GM06990 (cell line): ENCODE measurements at places on chromosomes 1 and 21.

DNA sequence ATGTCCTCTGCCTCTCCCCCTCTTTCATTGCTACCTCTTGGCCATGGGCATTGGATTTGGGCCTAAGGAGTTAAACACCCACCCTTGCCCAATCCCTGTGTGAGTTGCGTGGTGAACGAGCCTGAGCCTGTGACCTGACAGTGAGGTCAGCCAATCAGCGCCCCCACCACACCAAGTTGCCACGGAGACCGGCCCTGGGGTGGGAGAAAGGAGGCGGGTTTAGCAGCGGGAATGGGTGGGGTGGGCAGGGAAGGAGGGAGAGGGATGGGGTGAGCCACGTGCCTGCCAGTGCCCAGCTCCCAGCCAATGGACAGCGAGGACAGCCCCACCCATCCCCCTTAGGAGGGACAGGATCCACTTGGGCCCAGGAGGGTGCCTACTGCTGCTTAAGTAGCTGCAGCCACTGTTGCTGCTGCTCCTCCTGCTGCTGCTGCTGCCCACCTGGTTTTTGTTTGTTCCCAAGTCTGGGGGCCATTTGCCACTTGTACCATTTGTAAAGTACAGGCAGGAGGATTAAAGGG, 9.5 kb downstream of the ZBTB7B start:
- DNase-seq: no peak

GRCh38 chr1:43129426-43129825, 42.7 kb downstream of the EBNA1BP2 start:
- DNase-seq: no peak

- DNase-seq: peak; percentile 87
These were observed at the start of gene COA7 for GRCh38 chr1:52697795-52698674. COA7 (minus strand) TSS chr1:52698347; CDS start chr1:52698326, 21 bp downstream.

DNA sequence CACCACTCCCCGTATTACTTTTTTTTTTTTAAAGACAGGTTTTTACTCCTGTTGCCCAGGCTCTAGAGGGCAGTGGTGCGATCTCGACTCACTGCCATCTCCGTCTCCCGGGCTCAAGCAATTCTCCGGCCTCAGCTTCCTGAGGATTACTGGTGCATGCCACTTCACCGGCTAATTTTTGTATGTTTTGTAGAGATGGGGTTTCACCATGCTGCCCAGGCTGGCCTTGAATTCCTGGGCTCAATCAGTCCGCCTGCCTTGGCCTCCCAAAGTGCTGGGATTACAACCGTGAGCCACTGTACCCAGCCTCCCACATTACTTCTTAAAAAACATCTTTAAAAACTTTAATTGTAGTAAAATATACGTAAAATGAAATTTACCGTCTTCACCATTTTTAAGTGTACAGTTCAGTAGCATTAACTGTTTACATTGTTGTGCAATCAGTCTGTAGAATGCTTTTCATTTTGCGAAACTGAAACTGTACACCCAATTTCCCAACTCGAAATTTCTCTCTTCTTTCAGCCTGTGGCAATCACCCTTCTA, 77.0 kb downstream of the ZMYM4 start:
- no peak for DNase-seq

DNA sequence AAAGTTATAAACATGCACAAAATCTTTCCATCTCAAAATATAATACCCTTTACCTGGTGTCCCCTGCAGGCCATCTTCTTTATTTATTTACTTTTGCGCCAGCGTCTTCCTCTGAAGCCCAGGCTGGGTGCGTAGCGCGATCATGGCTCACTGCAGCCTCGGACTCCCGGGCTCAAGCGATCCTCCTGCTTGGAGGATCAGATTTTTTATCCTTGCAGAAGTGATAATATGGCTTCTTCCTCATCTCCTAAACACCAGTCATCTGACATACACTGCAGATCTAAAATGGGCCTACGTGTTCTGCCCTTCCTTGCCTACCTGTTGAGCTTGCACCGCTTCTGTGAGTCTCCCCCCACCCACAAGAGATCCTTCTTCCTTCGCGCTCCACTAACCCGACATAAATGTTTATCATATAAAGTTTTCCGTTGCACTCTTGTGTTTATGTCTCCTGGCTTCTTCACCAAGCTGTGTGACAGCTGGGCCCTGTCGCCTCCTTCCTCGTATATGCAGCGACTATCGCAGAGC, 506 bp upstream of the SRP9 start:
- DNase-seq: no peak

- no peak for DNase-seq
These were observed 1.7 kb downstream of the ADSS2 start for GRCh38 chr1:244449936-244450508.

GRCh38 chr1:47967864-47968555, 29.2 kb downstream of the TRABD2B start:
- DNase-seq: no peak

DNA sequence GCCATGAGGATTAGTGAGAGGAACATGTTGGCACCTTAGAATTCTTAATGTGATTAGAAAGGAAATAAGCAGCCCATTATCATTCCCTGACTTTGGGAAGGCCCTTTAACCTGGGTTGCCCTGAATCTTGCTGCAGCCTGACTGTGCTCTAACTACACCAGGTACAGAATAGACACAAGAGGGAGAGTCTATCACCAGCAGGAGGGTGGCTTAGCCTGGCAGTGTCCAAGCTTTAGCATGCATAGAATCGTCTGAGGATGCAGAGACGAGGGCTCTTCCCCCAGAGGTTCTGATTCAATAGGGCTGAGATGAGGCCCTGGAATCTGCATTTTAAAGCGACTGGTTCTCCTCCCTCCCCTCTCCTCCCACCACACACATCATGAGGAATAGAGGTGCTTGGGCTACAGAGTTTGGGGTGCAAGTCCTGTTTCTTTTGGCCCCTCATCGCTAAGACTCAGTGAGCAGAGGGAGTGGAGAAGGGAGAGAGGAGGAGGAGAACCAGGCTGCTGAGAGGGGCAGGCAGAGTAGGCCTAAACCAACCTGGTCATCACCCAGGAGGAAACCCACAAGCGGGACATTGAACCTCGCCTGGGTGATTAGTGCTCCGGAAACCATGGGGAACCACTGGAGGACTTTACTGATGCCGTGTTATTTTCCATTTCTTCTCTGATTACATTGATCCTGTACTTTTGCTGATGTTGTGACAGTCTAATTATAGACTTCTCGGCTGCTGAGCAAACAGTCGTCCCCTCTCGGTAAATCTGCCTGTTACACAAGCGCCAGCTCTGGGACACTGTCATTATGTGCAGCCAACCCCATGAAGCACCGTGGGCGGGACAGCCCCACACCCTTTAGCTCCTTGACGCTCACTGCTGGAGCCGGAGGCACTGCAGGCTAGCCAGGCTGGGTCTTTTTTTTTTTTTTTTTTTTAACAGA, 6.3 kb upstream of the TENT5C start:
- no peak for DNase-seq

DNA sequence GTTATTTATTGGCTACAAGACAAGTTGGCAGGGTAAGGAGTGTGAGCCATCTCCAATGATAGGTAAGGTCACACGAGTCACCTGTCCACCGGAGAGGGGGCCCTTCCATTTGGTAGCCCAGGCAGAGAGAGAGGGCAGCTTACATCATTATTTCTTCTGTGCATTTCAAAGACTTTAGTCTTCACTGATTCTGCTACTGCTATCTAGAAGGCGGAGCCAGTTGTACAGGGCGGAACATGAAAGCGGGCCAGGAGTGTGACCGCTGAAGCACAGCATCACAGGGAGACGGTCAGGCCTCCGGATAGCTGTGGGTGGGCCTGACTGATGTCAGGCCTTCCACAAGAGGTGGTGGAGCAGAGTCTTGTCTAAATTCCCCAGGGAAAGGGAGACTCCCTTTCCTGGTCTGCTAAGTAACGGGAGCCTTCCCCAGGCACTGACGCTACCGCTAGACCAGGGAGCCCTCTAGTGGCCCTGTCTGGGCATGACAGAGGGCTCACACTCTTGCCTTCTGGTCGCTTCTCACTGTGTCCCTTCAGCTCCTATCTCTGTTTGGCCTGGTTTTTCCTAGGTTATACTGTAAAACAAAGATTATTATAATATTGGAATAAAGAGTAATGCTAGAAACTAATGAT, 36.7 kb downstream of the ZNF695 start:
- peak; percentile 21 for DNase-seq

DNA sequence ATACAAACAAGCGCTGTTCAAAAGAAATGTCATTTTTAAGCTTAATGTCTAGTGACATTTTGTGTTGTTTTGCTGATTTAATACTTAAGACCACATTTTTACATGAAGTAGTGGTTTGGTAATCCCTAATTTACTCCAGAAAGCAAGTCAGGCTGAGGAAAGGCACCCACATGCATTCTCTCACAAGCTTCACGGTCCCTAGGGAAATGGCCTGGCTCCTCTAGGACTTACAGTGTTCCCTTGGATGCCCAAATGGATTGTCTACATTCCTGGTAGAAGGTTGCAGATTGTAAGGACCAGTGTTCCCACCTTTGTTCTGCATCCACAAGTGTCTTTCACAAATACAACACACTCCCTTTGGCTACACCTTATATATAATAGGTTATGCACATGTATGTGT, 9.5 kb downstream of the GPSM2 start:
- DNase-seq: no peak

GRCh38 chr1:76177615-76178014, 103.1 kb downstream of the ST6GALNAC3 start:
- DNase-seq: no peak

DNA sequence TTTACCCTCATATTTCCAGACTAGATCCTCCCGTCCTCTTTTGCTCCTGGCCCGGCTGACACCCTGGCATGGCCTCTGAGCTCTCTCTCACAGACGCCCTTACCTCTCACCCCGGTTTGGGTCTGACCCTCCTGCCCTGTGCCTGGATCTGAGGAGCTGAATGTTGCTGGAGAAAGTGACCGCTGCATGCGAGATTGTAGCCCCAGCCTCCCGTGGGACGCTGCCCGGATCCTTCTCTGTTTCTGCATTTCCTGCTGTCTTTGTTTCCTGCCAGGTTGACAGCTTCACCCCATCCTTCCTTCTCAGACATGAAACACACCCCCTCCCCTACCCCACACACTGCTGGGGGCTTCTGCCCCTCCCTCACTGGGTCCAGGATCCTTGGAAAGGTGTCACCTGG, 9.5 kb downstream of the FAM131C start:
- DNase-seq: no peak

GRCh38 chr1:41709873-41710272, 208.8 kb downstream of the HIVEP3 start:
- no peak for DNase-seq

DNA sequence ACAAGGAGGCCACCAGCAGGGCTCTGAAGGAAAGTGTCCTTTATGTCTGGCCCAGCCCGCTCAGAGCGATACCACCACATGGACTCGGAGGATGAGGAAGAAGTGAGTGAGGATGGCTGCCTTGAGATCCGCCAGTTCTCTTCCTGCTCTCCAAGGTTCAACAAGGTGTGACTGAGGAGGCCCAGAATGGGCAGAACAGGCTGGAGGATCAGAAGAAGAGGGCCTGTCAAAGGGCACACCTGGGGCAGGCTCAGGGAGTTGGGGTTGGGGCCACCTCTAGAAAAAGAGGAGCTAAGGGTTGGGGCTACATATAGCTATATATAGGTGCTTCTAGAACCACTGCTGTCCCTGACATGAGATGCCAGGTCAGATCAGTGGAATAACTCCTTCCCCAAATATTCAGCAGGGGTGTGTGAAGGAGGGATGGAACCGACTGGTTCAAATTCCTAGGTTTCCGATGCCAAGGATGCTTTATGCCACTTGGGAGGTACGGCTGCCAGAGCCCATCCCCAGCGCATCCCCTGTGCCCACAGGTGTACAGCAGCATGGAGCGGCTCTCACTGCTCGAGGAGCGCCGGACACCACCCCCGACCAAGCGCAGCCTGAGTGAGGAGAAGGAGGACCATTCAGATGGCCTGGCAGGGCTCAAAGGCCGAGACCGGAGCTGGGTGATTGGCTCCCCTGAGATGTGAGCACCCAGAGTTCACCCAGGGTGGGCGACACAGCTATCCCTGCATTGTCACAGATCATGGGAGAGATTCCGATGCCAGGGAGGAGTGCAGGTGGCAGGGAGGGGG, 102.2 kb downstream of the PIK3R3 start:
- DNase-seq: no peak

DNA sequence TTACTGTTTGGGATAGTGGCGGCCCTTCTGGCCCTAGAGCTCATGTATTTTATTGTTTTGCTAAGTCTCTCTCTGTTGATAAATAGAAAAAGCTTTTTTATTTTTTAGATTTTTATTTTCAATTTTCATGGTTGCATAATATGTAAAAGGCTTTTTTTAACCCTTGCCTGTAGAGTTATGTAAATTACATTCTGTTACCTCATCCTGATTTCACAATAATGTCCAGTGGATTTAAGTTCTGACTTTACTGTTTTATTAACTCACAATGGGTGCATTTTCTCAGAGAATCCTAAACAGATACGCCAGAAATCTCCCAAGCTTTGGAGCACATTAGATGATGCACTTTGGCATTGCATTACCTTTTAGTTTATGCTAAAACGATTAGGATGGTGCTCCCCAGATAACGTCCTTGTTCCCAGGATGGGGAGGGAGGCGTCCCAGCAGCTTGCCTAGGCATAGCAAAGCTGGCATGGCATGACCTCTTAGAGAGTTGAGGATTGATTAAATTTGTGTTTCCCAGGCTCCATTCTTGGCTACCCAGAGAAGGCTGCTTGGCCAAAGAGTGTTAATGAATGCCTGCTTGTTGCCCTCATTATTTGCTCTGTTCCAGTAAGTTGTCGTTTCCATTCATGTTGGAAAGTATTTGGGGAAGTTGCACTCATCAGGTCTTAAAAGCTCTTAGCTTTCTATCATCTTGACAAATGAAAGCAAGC, 17.1 kb downstream of the UTP25 start:
- DNase-seq: no peak

DNA sequence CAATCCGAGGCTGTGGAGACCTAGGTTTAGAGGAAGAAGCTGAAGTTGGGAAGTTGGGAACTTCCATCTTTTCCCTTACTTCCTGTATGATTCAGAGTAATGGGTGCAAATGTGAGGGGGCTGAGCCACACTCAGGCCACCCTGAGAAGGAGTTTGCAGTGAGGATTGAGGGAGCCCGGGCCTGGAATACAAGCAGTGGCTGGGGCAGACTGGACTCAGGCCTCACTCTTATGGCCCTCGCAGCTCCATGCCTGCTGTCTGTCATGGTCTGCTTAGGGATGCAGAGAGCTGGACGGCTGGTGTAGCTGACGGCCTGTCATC, 73.7 kb upstream of the RAB4A start:
- DNase-seq: no peak

DNA sequence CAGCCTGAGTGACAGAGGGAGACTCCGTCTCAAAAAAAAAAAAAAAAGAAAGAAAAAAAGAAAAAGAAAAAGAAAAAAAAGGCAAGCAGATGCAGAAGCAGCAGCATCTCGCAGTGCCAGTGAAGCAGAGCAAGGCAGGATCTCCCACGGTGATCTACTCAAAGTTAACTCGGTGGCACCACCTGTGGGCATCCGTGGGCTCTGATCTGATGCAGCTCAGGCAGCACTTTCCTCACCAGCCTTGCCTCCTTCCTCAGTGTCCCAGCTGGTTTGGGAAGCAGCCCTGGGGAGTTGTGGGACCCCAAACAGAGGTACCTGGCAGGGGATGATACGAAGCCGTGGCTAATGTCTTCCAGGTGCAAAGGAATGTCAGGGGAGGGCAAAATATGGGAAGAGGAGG, 104.3 kb upstream of the KRTAP19-8 start:
- DNase-seq: no peak

- no peak for DNase-seq
These were observed 47.9 kb upstream of the EDEM3 start for GRCh38 chr1:184802354-184803179.

- DNase-seq: no peak
These were observed 123.3 kb upstream of the USP24 start for GRCh38 chr1:55338448-55338820.

GRCh38 chr1:99784809-99785255, 18.4 kb upstream of the FRRS1 start:
- DNase-seq: peak; percentile 71
